ENCODE measurements at places on chromosomes 7 and 10. TPM values are rescaled to one million over a fixed set of nuclear protein-coding genes. Genes with fewer than 3 reads are reported as not detected.

TMEM225B gene
- polyA plus RNA-seq: 0.44 TPM

FKBP6 gene
- polyA plus RNA-seq: not detected

MGMT gene
- 38.1 TPM for polyA plus RNA-seq

PGAM2 gene
- not detected for polyA plus RNA-seq

SUN1 gene
- 74.0 TPM for polyA plus RNA-seq

MAT1A gene
- polyA plus RNA-seq: not detected

OPN4 gene
- not detected for polyA plus RNA-seq

LRIT2 gene
- polyA plus RNA-seq: not detected

HTR7 gene
- polyA plus RNA-seq: 0.53 TPM

GJD4 gene
- not detected for polyA plus RNA-seq

NOS3 gene
- polyA plus RNA-seq: 0.61 TPM

GSAP gene
- 4.1 TPM for polyA plus RNA-seq

ATAD1 gene
- polyA plus RNA-seq: 52.8 TPM

HOXA1 gene
- polyA plus RNA-seq: 1.8 TPM

BMPR1A gene
- 16.5 TPM for polyA plus RNA-seq

HOXA6 gene
- 3.5 TPM for polyA plus RNA-seq

OR2A5 gene
- not detected for polyA plus RNA-seq

CACNB2 gene
- polyA plus RNA-seq: 0.31 TPM

CDHR1 gene
- not detected for polyA plus RNA-seq

HMX2 gene
- not detected for polyA plus RNA-seq

PRKG1 gene
- polyA plus RNA-seq: 10.7 TPM

FAM25A gene
- polyA plus RNA-seq: not detected

ASZ1 gene
- not detected for polyA plus RNA-seq

CAMK2G gene
- polyA plus RNA-seq: 28.2 TPM

FRMD4A gene
- 11.9 TPM for polyA plus RNA-seq

PRR15 gene
- polyA plus RNA-seq: 9.2 TPM

PSAP gene
- 1,142 TPM for polyA plus RNA-seq

PHKG1 gene
- polyA plus RNA-seq: 0.41 TPM

PNLIP gene
- not detected for polyA plus RNA-seq

SFTPD gene
- polyA plus RNA-seq: 0.24 TPM

EN2 gene
- not detected for polyA plus RNA-seq

SGPL1 gene
- polyA plus RNA-seq: 19.8 TPM

PRSS1 gene
- polyA plus RNA-seq: not detected

Data from GM23248 (cell line).